Ascending aorta (tissue), 2 donors: ENCODE measurements at places on chromosomes 7 and 10.

DNA sequence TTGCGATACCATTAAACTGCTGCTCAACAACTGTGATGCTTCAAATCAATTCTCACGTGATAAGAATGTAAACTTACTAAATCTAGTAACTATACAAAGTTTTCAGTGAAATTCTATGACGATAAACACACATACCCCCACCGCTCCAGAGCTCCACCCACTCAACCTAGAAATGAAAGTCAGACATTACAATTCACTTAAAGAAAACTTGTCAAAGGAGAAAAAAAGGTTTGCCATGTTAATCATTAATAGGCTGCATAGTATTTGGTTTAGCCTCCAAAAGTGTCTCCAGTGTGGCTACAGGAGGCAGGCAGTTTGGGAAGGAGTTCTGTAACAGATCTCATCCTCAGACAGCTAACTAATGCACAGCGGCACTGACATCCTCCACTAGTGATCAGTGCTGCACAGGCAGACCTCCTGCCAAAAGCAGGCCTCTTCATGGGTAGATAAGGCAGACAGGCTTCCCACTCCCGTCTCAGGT is 3.1 kb downstream of the HERPUD2 start:
- no peak for DNase-seq

DNA sequence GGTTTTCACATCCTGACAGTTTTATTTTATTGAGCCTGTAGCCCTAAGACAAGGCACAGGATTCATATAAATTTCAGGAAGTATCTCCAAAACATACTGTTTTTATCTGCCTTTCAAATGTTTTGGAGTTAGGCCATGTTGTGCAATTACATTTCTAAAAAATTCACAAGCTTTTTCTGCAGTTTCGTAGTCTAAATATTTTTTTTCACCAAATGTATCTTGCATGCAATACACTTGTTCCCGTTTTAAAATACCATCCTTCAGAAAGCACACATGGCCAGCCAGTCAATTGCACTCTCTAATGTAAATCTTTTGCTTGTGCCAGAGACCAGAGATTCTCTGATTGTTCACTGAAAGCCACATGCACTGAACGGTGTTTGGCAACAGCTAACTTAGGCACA is 161.5 kb upstream of the PRKCQ start:
- no peak for DNase-seq

DNA sequence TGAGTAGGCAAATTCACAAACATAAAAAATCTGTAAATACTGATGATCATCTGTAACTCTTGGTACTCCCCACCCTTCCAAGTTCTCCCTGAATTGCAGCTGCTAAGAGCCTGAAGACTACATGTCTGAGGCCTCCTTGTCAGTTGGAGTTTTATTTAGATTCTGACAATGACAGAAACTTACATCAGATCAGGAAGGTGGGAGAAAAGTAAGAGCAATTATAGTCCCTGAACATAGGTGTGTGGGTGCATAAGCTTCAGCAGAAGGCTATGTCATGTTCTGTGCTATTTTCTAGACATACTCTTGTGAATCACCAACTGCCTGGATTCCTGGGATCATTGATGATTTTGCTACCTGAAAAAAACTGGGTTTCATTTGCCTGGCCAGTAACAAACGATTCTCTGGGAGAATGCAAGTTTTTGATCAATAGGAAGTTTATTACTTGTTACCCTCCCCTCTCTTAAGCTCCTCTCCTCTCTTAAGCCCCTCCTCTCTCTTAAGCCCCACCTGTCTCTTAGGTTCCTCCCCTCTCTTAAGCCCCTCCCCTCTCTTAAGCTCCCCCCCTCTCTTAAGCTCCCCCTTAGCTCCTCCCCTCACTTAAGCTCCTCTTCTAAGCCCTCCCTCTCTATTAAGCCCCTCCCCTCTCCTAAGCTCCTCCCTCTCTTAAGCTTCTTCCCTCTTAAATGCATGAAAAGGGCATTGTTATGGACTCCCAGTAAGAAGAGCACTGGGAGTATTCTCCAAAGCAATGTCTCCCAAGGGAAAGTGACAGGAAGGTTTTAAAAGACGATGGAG is 1183.4 kb upstream of the AUTS2 start:
- DNase-seq: no peak

DNA sequence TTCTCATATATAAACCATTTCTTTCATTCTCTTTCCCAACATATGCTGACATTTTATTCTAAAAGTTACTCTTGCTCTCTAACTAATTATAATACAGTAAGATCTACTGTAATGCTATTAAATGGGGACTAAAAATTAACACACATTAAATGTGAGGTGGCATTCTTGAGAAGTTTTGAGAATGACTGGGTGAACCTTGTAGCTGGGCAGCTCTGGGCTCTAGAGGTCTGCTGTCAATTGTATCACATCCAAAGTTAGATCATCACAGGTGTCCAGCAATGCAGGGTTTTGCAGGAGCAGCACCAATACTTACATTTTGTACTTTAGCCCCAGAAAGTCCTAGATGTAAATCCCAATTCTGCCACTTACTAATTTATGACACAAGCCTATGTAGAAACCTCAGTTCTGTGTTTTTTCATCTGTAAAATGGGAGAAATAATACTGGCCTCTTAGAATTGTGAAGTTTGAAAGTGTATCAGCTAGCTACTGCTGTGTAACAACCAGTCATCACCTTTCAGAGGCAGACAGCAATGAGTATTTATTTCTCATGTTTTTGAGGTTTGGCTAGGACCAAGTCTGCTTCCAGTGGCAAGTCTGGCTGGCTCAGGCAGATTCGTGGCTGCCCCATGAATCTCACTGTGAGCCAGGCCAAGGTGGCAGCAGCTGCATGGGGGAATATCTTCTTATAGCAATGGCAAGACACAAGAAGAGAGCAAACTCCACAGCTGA is 79.6 kb upstream of the EMX2 start:
- no peak for DNase-seq

- DNase-seq: no peak
Measured at GRCh38 chr7:1562597-1563051, 6.6 kb upstream of the TMEM184A start.

DNA sequence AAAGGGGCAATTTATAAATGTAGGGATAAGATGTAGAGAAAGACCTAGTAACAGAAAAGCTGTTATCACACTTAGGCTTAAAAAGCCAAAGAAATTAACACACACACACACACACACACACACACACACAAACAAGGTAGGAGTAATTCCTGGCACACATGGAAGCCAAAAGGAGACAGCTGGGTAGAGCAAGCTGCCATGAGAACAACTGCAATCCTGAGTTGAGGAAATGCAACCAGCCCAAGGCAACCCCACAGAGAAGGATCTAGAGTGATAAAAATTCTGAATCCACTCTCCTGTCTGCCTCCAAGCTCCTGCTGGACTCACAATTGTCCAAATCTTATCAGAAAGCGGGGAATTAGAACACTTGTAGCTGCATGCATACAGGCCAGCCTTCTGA is 229.1 kb upstream of the DGKB start:
- no peak for DNase-seq

- DNase-seq: no peak
Measured at GRCh38 chr7:124912972-124913371, 16.7 kb downstream of the POT1 start.

DNA sequence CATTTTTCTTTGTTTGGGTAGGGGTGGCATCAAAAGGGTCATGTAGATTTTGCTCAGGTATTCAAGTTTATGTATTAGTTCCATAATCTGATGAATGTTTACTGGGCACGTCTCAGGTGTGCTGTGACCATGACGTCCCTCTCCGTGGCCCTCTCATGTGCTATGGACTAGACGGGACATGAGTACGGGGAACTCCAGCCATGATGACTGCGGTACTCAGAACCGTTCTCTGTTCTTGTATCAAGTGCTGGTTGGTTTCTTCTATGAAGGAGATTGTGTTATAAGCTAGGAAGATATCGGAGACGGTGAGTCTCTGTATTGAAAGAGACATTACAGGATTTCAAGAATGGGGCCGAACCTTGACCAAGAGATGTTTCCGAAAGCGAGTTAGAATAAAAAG is 116.5 kb upstream of the ADARB2 start:
- no peak for DNase-seq

- DNase-seq: no peak
Measured at GRCh38 chr10:31170636-31171035, 139.0 kb upstream of the ZNF438 start.

DNA sequence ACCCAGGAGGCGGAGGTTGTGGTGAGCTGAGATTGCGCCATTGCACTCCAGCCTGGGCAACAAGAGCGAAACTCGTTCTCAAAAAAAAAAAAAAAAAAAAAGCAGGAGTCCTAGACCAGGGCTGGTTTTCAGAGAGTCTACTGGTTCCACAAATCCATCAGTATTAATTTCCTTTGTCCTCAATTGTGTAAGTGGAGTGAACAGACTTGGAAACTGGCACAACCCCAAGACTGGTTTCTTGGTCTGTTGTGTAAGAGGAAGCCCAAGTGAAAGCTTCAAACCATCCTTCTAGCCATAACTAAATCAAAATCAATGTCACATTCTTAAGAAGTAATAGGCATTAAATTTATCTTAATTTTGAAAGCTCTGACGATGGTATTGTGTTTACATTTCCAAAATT is 213.6 kb downstream of the DGKI start:
- DNase-seq: no peak

DNA sequence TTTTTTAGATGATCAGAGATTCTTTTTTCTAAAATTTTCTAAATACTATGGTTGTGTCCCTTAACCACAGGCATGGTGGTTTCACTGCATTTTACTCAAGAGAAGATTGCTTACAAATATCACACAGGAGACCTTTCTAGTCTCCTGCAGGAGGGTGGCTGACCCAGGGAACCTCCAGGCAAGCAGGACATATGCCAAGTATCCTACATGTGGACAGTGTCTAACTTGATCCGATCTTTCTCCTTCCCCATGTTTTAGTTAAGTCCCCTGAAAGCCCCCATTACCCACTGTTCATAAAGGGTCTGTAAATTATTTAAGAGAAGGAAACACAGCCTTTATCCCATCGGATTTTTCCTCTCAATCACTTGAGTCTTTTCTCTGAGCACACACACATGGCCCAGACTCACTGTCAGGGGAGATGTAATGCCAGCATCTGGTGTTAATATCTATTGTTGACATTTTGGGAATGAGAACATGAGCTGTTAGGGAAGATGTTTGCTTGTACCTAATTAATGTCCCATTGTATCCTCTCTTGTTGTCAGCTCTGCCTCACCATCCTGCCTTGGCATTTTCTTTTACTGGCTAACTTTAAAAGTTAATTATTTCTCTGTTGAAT is 755.2 kb downstream of the AUTS2 start:
- no peak for DNase-seq

DNA sequence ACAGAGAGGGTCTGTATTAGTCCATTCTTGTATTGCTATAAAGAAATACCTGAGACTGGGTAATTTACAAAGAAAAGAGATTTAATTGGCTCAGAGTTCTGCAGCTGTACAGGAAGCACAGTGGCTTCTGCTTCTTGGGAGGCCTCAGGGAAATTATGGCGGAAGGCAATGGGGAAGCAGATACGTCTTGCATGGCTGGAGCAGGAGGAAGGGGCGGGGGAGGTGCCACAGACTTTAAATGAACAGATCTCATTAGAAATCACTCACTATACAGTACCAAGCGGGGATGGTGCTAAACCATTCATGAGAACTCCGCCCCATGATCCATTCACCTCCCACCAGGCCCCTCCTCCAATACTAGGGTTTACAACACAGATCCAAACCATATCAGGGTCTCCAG is 3.7 kb upstream of the CALU start:
- no peak for DNase-seq

DNA sequence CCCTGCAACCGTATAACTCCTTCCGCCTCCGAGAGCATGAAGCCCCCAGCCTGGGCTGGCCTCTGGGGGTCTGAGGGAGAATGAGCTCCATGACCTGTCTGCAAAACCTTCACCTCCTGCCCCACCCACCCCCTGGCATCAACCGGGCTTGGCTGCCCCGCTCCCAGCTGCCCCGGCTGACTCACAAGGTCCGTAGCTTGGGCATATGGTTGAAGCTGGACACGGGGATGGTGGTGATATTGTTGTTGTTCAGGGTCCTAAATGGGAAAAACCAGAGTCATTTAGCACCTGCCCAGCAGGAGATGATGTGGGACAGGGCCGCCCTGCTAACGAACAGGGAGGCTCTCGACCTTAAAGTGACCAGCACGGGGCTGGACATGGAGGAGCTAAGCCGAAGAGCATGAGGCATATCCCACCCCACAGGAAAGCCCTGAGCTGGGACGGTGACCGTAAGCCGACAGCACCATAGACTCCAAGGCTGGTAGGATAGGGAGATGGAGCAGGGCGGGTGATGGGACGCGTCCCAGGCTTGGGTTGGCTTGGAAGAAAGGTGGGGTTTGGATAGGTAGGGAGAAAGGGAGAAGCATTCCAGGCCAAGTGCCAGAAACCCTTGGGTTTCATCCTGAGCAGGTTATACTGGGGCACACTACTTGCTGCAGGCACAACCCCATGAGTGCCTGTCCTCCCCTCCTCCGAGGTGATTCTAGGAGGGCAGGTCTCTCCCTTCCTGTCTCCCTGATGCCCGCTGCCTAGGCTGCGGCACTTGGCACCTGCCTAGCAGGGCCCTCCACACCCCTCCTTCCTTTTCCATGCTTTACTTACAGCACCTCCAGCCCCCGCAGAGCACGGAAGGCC is 121.5 kb downstream of the SLIT1 start:
- DNase-seq: no peak

GRCh38 chr7:158973440-158973839 is 117.1 kb downstream of the DYNC2I1 start:
- no peak for DNase-seq

GRCh38 chr7:2175091-2175490 is 57.7 kb downstream of the MAD1L1 start:
- no peak for DNase-seq

DNA sequence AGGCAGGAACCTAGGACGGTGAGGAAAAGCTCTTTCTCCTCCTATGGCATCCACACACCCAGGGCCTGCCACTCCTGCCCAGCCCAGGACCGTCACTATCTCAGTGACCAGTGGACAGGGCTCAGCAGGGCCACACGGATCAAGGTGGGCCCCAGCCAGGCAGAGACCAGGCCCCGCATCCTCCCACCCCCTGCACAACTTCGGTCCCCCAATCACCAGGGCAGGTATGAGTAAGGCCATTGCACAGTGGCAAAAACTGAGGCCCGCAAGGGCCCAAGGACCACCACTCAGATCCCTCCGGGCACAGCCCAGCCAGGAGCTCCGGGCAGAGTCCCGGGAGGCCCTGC is 30.3 kb downstream of the OAT start:
- DNase-seq: no peak

DNA sequence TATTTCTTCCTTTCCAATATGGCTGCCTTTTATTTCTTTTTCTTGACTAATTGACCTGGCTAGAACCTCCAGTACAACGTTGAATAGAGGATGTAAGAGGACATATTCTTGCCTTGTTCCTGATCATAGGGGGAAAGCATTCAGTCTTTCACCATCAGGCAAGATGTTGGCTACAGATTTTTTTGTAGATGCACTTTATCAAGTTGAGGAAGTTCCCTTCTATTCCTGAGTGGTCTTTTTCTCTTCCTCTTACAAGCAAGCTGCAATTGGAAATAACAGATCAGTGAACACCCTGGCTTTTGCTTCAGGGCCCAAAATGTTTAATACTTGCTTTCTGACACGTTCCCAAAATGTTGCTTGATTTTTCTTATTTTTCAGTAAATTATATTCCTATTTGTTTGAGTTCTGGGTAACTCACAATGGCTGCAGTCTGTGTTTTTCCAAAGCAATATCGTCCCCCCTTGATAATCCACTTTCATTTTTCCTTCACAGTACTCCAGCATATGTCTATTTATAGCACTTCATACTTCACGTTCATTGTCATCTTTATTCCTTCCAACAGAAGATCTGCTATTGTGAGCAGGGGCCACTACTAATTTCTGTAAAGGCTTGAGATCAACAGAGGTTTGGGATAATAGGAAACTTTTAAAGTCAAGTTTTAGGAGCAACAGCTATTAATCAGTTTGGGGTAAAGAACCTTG is 11.7 kb downstream of the CPEB3 start:
- DNase-seq: no peak

- DNase-seq: no peak
Measured at GRCh38 chr10:88309365-88309764, 273.8 kb downstream of the RNLS start.
